Gastroesophageal sphincter (tissue), 4 donors: ENCODE measurements at places on chromosomes 1 and 21. TPM values are rescaled to one million over a fixed set of nuclear protein-coding genes. Genes with fewer than 3 reads are reported as not detected.

CYYR1 gene
- total RNA-seq, result 12.7 TPM

TEDDM1 gene
- not detected for total RNA-seq

KLF17 gene
- 1.3 TPM for total RNA-seq

OR2M3 gene
- not detected for total RNA-seq

KRTAP10-9 gene
- not detected for total RNA-seq

SPRR2E gene
- total RNA-seq, result not detected

NES gene
- 13.9 TPM for total RNA-seq
